ENCODE measurements at places on chromosomes 7 and 10. TPM values are rescaled to one million over a fixed set of nuclear protein-coding genes. Genes with fewer than 3 reads are reported as not detected.

The ZKSCAN1 gene
- total RNA-seq: 55.5 TPM

The KEL gene
- total RNA-seq: 0.70 TPM

The PNLIPRP2 gene
- total RNA-seq: not detected

The AMZ1 gene
- total RNA-seq: 0.40 TPM

Measured in activated CD8-positive, alpha-beta memory T cell treated with anti-CD3 and anti-CD28 coated beads, Interleukin-2, amount 10 ng/mL, durations not matched to agents 7 days and 5 days (primary cell).